Karpas-422 (cell line): ENCODE measurements at places on chromosomes 11 and 22. TPM values are rescaled to one million over a fixed set of nuclear protein-coding genes. Genes with fewer than 3 reads are reported as not detected.

SNX15 gene
- 14.2 and 17.6 TPM in 2 replicates for total RNA-seq

SYCE3 gene
- total RNA-seq = not detected in 2 replicates

CASP5 gene
- total RNA-seq = not detected in 2 replicates

SLC37A2 gene
- 0.22 and 0.41 TPM in 2 replicates for total RNA-seq

- no peaks in the 10 kb centered on the region for H3K36me3 ChIP-seq
- DNase-seq = no peak
- H3K27me3 ChIP-seq = no peaks in the 10 kb centered on the region
These were observed 66.3 kb upstream of the SYN3 start for GRCh38 chr22:33124471-33124870.

- H3K4me3 ChIP-seq = peak overlapping the region; percentile 17; the same call in 1 of the 2 replicates
- H3K27me3 ChIP-seq = no peaks in the 10 kb centered on the region
- H3K36me3 ChIP-seq = no peaks in the 10 kb centered on the region
- H3K4me1 ChIP-seq = peaks cover 46% of the 10 kb centered on the region
- H3K27ac ChIP-seq = no peak overlapping the region
- no peak for DNase-seq
These were observed 404 bp upstream of the RELT start for GRCh38 chr11:73375830-73376159.

GRCh38 chr11:2507945-2508749 is 63.3 kb downstream of the KCNQ1 start:
- peaks cover 11% of the 10 kb centered on the region for H3K4me1 ChIP-seq
- no peaks in the 10 kb centered on the region for H3K36me3 ChIP-seq
- 0 out of 2 replicates have a peak, but pooled peaks cover 2% of the 10 kb centered on the region for H3K27me3 ChIP-seq
- DNase-seq = no peak
- H3K27ac ChIP-seq = no peak overlapping the region

DNA sequence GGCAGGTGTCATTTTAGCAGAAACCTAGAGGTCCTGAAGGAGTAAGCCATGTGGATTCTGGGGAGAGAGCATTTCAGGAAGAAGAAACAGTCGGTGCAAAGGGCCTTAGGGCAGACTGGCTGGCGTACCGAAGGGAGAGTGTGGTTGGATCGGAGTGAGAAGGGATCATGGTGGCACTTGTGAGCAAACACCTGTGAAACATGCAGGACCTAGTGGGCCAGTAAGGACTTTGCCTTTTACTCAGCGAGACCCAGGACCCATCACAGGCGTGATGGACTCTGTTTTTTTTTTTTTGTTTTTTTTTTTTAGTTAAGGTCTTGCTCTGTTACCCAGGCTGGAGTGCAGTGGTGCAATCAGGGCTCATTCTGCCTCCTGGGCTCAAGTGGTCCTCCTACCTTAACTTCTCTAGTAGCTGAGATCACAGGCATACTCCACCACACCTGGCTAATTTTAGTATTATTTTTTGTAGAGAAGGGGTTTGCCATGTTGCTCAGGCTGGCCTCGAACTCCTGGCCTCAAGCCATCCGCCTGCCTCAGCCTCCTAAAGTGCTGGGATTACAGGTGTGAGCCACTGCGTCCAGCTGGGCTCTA is 3.5 kb upstream of the TSGA10IP start:
- no peak overlapping the region for H3K27ac ChIP-seq
- H3K36me3 ChIP-seq = no peaks in the 10 kb centered on the region
- DNase-seq = no peak
- no peaks in the 10 kb centered on the region for H3K27me3 ChIP-seq
- H3K4me1 ChIP-seq = peaks cover 4% of the 10 kb centered on the region

DNA sequence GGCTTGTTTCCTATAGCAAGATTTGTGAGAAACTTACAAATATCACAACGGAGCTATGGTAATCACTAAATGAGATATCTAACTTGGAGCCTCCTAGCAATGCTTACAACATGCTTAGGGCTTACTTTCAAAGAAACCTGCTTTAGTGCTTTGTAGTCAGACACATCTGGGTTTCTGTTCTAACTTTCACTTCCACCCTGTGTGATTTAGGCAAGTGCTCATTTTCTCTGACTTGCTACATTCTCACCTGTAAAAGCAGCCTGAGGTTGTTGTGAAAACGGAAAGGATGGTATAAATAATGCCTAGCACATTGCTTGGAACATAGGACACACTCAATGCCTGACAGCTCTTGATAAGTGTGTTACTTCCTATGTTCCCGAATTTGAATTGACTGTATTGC is 45.6 kb downstream of the LRRC4C start:
- DNase-seq = no peak
- H3K4me3 ChIP-seq = no peak overlapping the region

GRCh38 chr11:31913985-31914384 is 102.9 kb upstream of the PAX6 start:
- H3K27ac ChIP-seq = no peak overlapping the region
- no peak overlapping the region for H3K4me3 ChIP-seq
- no peak for DNase-seq
- peaks cover 3% of the 10 kb centered on the region; the same call in 1 of the 2 replicates for H3K4me1 ChIP-seq

GRCh38 chr11:93718057-93718563 is 23.2 kb downstream of the TAF1D start:
- peak overlapping the region; percentile 62 for H3K27ac ChIP-seq
- no peaks in the 10 kb centered on the region for H3K27me3 ChIP-seq
- H3K4me3 ChIP-seq = no peak overlapping the region
- peak; percentile 93 for DNase-seq
